ENCODE measurements at places on chromosomes 13 and 19. TPM values are rescaled to one million over a fixed set of nuclear protein-coding genes. Genes with fewer than 3 reads are reported as not detected.

B3GNT3 gene
- 17.3 TPM for total RNA-seq

LGALS14 gene
- not detected for total RNA-seq

ISOC2 gene
- total RNA-seq, result 71.2 TPM

ZNF443 gene
- total RNA-seq, result 4.3 TPM

ZNF486 gene
- 16.0 TPM for total RNA-seq

CACNG8 gene
- under 0.01 TPM for total RNA-seq

LRRC63 gene
- total RNA-seq, result not detected

PNMA8A gene
- total RNA-seq, result 7.4 TPM

- DNase-seq, result no peak
Measured at GRCh38 chr13:50672025-50672424, 171.5 kb downstream of the DLEU7 start.

DNA sequence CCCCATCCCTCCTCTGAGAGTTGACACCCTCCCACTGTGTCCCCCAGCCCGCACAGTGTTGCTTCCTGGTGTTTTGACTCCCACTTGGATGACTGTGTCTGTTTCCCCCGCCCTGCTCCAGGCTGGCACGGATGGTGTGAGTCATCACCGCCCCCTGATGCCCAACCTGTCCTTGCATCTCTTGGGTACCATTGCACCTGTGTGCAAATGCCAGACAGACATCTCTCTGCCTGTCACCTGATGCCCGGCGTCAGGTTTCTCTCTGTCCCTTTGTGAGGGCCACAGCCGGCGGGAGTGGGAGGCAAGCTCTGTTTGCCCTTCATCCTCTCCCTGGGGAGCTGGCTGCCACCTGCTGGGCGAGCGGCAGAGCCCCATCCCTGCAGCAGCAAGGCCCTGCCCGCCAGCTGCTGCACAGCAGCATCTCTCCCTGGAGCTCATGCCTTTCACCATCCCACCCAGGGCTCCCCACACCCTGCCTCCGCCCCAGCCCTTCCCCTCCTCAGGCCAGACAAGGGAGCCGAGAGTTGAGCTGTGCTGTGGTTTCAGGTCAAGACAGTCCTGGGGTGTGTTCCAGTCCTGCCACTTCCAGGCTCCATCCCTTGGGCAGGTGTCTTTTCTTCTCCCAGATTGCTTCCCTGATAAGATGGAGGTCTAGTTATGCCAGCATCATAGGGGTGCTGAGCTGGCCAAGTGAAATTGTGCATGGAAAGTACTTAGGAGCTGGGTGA lies 29.7 kb downstream of the NKPD1 start:
- DNase-seq, result no peak

DNA sequence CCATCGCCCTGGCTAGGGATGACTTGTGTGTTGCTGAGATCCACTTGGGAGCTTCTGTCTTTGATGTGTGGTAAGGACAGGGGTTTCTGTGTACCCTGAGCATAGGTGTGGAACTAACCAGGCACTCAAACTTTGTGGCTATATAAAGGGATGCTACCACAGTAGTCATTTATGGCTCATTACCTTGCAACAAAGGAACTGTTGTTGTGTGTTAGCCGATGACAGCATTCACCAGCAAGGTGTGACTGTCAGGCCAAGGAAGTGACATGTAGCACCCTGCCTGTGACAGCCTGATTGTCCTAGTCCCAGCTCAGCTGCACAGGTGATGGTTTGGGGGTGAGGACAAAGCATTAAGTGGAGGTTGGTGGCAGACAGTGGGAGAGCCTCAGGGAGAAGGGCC lies 73.6 kb downstream of the COG3 start:
- no peak for DNase-seq

- DNase-seq, result no peak
Measured at GRCh38 chr19:934865-935479, 9.1 kb downstream of the ARID3A start.

GRCh38 chr13:76992548-76993001 lies 694 bp downstream of the CLN5 start:
- no peak for DNase-seq

- no peak for DNase-seq
Measured at GRCh38 chr19:16325161-16325527, 518 bp downstream of the KLF2 start.

GRCh38 chr19:51607920-51608562 lies 22.2 kb downstream of the SIGLEC5 start:
- DNase-seq, result no peak

GRCh38 chr19:5948752-5949564 lies 29.0 kb downstream of the RANBP3 start:
- no peak for DNase-seq

- DNase-seq, result no peak
Measured at GRCh38 chr13:44822291-44822690, 167.0 kb downstream of the NUFIP1 start.

DNA sequence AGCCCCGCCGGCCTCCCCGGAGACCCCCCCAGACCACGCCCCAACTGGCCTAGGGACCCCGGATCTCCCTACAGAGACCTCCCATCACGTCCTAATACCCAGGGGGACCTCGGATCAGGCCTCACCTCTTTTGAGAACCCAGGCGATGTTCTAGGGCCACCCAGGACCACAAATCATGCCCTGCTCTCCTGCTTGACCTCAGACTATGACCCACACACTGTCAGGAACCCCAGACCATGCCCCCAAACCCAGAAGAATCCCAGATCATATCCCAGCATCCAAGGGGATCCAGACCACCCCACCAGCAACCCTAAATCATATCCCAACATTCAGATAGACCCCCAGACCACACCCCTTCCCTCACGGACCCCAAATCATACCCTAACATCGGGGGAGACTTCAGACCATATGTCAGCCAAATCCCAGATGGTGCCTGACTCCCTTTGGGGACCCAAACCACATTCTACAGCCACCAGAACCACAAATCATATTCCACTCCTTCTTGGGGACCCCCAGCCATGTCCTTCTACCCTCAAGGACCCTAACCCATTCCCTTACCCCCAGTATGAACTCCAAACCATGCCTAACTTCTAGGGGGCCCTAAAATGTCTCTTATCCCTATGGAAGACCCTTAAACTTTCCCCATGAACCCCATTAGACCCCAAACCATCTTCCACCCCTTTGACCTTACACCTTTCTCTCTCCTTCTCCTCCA lies 611 bp upstream of the LRFN1 start:
- DNase-seq, result no peak

DNA sequence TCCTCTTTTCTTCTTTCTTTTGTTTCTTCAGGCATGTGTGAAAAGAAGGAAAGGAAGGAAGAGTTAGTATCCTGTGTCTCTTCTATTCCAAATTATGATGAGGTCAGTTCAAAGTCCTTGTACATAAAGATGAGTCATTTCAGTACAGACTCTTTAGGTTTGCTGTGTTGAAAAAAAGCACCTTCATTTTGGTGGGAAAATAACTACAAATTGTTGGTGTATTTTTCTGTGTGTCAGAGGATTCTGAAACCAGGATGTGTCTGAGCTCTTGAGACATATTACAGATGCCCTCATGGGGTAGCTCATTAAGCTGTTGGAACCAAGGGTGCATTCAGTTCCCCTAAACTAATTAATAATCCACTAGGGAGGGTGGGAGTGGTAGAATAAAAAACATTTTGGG lies 5.8 kb upstream of the HSPH1 start:
- DNase-seq, result no peak
